ENCODE measurements at places on chromosomes 4 and X.

- DNase-seq: no peak
These were observed 119.6 kb downstream of the AFF2 start for GRCh38 chrX:148620023-148620422.

DNA sequence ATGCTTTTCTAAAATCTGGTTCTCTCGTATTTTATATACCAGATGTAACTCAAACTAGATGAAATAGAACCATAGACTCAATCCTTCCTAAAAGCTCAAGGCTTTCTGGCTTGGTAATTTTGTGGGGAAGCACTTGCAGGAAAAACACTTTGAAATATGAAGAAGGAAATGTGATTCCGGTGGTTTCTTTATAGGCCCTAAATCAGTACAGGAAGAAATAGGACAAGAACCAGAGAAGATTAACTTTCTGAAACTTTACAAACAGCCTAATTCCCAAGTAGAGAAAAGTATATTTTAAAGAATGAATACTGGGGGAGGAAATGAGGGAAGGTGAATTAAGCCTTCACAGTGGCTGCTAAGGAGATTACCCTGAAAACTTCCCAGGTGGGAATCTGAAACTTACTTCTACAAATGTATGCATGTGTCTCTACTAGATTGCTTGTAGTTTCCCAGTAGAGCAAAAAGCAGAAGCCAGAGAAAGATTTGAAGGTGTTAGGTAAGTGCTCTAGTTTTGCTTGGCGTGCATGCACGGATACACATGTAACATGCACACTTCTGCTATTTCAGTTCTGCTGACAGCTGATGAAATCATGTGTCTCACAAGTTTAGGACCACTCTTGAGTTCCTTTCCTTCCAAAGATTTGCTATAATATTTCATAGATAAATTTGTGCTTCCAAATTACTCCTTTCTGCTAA is 92.1 kb downstream of the AFF1 start:
- DNase-seq: no peak

DNA sequence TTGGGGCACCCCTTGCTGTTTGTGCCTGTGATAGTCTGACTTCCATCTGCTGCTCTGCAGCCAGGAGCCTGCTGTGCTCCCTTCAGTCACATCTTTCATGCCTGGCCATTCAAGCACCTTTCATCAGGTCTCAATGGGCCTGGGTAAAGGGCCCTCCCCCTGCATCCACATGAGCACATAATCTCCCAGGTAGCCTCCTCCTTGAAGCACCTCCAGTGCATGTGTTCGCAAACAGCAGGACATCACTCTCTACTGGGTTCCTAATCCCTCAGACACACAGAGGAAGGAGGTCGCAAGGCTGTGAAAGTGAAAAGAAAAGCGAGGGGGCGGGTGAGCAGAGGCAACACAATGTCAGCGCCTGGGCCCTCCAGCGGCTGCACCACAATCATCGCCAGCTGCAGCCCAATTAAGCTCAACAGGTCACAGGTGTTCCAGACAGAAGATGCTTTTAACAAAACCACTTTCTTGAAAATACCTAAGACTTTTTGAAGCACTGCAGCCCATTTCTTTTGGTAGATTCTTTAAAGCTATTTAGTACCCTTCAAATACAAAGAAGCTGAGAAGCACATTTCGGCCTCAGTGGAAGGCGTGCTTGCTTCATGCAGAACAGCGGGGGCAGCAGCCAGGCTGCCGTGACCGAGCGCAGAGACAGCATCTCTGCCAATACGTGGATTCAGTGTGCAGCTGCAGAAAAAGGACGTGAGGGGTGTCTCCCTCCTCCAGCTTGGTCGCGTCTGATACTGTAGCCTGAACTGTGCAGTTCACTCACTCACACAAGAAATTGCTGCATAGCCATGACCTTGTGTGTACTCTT is 92.2 kb upstream of the SPRY1 start:
- DNase-seq: no peak

DNA sequence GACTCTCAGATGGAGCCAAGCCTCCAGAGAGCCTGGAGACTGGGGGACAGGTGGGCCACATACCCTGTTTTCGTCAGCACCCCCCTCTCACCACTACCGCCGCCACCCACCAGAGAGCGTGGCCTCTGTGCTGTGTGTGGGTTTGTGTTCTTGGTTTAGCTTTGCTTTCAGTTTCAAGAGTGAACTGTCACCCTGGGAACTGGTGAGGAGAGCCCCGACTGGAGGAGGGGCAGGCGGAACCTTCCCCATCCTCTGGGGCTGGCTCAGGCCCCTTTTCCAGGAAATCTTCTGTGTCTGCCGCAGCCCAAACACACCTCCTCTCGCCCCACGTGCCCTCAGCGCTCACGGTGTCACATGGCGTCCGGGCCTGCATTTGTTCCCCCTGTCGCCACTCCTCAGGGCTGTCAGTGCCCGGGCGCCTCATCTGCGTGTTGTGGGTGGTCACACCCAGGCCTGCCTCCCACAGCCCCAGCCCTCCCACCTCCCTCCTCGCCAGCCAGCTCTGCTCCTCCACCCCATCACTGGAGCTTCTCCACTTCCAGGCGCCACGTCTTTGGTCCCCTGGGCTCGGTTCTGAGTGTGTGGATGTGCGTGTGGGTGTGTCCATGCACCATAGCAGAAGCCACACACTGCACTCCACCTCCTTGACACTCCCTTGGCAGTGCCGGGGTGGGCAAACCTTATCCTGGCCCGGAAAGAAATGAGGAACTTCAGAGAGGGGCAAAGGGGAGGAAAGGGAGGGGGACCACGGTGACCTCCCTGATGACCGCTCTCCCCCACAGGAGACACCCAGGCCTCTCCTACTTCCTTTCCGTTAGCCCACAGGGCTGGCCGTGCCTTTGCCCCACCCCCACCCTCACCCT is 27.8 kb downstream of the ELF4 start:
- DNase-seq: peak; percentile 82

- no peak for DNase-seq
These were observed 91.7 kb upstream of the PAQR3 start for GRCh38 chr4:79030973-79031372.

GRCh38 chr4:181007751-181008150 is 1235.5 kb upstream of the TENM3 start:
- DNase-seq: no peak

DNA sequence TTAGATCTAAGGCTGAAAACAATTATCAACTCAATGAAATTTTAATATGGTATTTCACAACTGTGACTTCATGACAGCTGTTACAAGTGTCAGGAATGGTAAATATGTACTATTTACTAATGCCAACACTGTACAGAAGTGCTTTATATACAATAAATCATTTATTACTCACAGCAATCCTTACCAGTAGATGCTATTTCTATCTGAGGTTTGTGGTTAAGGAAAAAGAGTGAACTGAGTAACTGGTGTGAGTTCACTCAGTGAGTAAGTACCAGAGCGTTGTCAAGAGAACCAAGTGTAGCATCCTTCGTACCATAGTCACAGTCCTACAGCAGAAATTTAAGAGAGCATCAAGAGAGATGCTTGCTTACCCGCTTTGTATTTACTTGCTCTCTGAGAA is 23.3 kb downstream of the MTHFD2L start:
- no peak for DNase-seq

Measured in central memory CD4-positive, alpha-beta T cell (primary cell).